ENCODE measurements at places on chromosomes 12 and 14.

GRCh38 chr14:91373591-91374254 is 43.9 kb downstream of the CCDC88C start:
- no peak for DNase-seq

DNA sequence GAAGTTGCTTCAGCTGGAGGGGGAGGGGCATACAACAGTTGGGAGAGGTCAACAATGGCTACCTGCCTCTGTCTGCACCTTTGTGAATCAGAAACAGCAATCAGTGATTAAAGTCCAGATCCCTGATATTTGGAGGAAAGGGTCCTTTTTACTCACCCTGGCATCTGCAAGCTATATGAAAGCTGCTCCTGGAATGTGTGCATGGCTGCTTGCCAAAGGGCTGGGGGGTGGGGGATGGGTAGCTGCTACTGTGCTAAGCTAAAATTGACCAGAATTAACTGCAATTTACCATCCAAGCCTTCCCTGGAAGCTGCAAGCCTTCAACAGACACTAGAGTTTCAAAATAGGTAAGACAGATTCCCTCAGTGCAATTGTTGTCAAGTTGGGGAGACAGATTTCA is 13.5 kb upstream of the GTF2A1 start:
- no peak for DNase-seq

DNA sequence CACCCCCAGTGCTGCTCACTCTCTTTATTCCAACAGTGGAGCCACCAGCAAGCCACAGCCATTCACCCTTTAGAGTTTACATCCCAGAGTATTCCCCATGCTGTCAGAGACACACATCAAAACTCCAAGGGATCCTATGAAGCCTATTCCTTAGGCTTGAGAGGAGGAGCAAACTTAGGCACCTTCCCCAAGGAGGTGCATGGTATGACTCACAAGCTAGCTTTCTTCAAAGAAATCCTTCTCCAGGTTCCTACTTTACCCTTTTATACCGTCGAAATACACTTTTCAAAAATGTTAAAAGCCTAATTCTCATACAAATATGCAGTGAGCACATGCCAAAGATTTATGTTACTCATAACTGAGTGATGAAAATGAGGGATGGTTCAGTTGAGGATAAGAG is 175.4 kb downstream of the ETNK1 start:
- no peak for DNase-seq

DNA sequence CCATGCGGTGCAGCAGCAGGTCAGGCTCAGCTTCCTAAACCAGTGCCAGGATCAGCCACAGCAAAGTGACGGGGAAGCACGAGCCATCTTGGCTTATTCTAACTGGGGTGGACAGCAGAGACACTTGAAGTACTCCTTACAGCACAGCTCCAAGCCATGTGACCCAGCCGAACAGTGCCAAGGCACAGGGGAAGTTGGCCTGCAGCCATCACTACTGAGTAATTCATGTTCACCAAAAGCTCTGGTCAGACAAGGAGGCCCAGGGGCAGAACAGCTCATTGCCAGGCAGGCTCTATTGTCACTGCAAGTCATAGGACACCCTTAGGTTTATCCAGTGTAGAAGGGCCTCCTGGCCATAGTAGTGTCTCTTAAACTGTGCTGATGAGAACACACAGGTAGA is 23.4 kb upstream of the SLC35F4 start:
- no peak for DNase-seq

DNA sequence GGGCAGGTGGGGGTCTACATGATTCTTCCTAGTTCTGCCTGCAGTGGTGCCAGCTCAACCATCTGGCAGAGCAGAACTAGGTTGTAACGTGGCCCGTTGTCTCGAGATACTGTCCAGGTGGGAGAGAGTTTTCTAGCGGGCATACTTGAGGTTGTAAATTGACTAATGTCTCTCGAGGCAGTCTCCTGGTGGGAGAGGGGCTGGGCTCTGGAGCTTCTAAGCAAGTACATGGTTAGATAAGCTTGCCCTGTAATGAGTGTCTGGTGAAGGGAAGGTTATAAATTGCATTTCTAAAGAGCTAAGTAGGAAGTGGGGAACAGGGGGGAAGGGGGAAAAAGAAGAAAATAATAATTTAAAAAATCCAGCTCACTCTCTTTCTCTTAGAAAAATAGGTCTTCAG is 18.1 kb downstream of the BDKRB1 start:
- no peak for DNase-seq

DNA sequence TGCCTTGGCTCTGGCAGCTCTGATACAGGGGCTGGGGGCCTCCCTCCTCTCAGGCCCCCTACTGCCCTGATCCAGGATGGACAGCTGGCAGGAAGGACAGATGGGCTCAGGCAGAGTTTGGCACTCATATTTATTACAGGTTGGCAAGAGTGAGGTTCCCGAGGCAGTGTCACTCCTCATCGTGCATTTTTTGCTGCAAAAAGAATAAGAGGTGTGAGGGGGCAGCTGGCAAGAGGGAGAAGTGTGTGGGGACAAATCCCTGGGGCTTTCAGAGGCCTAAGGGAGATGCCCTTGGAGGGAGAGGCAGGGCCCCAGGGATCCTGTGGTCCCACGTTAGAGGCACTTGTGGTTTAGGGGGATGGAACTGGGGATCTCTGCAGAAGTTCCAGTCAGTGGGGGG is 5.0 kb downstream of the CMTM5 start:
- no peak for DNase-seq

- DNase-seq = no peak
Measured at GRCh38 chr14:23525611-23526010, 26.0 kb downstream of the ZFHX2 start.

DNA sequence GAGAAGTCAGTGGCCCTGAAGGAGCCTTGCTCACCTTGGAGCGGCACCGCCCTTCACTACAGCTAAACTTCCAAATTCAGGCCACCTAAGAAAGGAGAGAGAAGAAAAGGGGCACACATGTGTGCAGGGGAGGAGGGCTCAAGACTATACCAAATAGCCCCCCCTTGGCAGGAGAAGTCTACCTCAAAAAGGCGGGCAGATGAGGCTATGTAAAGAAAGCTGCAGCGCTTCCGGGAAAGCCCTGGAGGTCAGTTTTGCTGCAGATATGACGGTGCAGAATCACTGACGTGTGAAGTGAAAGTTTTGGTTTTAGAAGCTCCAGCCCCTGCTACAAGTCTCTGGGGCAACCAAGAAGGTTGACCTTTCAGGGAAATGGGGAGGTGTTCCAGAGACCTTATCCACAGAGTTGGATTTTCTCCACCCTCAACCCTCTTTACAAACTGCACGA is 48.2 kb upstream of the PNMA1 start:
- no peak for DNase-seq

DNA sequence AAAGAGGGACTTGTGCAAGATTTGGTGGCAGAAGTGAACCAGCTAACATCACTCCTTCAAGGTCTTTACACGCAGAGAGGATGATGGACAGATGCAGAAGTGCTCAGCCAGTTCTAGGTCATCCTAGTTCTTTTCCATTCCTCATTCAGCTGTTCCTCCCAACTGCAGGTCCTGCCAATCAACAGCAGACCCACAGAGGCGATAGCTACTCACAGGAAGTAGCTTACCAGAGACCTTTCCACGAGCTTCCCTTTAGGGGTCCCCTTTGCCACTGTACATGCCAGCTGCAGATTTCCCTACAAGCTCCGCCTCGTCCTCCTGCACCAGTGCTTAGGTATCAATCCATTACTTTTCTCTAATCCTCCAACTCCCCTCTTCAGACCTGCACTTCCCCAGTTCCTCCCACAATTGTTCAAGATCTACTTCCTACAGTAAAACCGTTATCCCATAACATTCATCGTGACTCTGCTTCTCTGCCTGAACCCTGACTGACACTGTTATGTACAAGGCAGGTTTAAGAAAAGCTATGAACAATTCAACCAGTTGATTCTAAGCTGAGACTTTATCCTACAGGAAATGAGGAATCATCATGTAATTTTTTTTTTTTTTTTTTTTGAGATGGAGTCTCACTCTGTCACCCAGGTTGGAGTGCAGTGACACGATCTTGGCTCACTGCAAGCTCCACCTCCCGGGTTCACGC is 22.5 kb downstream of the RECQL start:
- no peak for DNase-seq

- DNase-seq = no peak
Measured at GRCh38 chr12:47411966-47412365, 293.9 kb downstream of the RPAP3 start.

GRCh38 chr12:103809154-103809553 is 31.9 kb downstream of the NT5DC3 start:
- no peak for DNase-seq

- peak; percentile 72 for DNase-seq
Measured at GRCh38 chr14:64541972-64542835, 1.7 kb downstream of the HSPA2 start.

DNA sequence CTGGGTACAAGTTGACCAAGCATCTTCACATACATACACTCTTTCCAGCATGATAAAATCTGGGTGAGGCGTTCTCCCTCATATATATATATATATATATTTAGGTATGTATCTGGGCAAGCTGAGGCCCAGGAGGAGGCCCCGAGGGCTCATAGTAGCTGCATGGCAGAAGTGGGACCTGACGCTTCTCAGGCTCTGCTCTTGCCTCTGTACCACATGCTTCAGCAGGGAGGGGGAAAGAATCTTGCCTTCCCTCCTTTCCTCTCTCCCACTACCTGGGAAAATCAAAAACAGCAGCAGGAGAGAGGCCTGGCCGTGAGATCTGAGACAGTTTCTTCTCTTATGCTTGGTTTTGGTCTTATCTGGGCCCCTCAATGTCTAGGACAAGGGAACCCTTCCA is 9.2 kb downstream of the PPP1R1A start:
- DNase-seq = no peak

GRCh38 chr14:54809767-54810166 is 92.9 kb downstream of the GCH1 start:
- DNase-seq = no peak

GRCh38 chr14:44170556-44170955 is 336.5 kb downstream of the FSCB start:
- DNase-seq = no peak

- no peak for DNase-seq
Measured at GRCh38 chr12:64086946-64087345, 135.2 kb downstream of the KICS2 start.

DNA sequence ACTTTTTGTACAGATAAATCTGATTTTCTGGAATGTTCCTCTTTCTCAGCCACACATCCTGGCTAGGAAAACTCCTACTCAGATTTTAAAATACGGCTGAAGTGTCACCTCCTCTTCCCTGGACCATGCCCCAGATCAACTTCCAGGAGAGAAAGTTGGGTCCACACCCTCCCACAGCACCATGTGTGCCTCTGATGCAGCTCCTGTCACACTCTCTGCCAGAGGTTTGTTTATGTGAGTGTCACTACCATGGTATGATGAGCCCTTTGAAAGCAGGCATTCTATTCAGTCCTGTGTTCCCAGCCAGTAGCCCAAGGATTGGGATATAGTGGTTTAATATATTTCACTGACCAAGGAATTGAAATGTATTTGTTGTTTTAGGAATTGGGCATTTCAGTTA is 287.2 kb upstream of the ATP2B1 start:
- DNase-seq = no peak

GRCh38 chr12:95942101-95942523 is 302 bp downstream of the CCDC38 start:
- DNase-seq = no peak

- no peak for DNase-seq
Measured at GRCh38 chr12:92597118-92597517, 105.7 kb upstream of the PLEKHG7 start.

GRCh38 chr14:91349481-91350074 is 68.0 kb downstream of the CCDC88C start:
- DNase-seq = no peak

- no peak for DNase-seq
Measured at GRCh38 chr12:80373666-80374065, 70.4 kb upstream of the PTPRQ start.

- DNase-seq = no peak
Measured at GRCh38 chr12:119687406-119687805, 19.5 kb downstream of the PRKAB1 start.

DNA sequence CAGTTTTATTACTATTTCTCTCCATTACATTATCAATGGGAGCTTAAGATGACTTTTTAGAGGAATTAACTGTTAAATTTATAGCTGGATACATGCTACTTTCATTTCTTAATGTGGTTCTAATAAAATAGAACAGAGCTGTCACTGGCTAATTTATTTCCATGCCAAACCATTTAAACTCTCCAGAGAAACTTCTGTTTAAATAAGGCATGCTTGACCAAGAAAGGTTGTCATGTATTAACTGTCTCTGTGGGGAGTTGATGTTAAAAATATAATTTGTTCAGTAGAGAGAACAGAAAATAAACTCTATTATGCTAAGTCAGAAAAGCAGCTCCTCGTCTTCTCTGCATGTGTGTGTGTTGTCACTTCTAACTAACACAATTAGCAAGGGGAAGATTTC is 447.4 kb downstream of the SLC16A7 start:
- DNase-seq = no peak

- no peak for DNase-seq
Measured at GRCh38 chr14:69073915-69074314, 79.0 kb downstream of the DCAF5 start.

DNA sequence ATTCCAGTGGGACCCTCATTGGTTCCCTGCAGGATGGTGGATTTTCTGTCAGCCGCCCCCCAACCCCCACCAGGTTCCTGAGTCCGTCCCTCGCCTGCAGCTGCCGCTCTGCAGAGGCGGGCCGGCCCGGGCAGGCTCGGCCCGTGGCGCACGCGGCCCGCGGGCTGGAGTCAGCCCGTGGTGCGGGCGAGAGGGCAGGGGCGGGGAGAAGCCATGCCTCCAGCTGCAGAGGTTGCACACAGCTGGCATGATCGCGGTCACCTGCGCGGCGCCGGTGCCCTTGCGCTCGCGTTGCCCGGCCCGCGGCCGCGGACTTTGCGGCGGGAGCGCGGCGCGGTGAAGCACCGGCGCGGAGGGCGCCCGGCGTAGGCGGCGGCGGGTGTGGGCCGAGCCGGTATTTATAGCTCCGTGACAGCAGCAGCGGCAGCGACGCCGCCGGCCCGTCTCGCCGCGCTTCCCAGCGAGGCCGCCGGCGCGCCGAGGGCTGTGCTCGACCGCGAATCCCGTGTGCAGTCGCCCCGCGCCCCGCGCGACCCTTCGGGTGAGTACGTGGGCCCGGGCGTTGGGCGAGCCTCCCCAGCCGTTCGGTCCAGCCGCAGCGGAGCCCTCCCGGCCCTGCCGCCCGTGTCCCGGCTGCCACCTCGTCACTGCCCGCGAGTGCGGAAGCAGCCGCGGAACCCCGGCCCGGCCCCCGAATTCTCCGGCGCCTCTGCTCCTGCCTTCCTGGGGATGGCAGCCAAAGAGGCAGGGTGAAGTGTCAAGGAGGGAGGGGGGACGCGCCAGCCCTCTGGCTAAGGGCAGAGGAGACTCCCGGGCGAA is at the start of gene TMEM117:
TMEM117 (plus strand) TSS at position 426 of the 819 bp plus-strand sequence.
- peak; percentile 90 for DNase-seq

- no peak for DNase-seq
Measured at GRCh38 chr12:13365748-13366366, 169.3 kb downstream of the EMP1 start.

DNA sequence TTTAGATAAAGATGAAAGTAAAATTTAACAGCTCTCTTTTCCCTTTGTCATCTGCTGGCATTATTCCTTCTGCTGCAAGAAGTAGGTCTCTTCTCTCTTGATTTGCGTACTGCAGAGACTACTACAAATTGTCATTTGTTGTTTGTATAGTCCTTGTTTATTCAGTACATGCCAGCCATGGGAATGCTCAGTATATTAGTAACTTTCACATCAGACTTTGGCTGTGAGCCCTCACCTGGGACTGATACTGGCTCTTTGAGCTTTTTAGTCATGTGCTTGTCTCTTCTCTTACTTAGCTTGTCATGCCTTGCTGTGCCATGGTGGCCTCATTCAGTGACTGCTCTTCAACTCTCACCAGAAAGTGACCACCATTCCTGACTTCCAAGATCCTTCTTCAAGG is 169.8 kb downstream of the PRKCH start:
- no peak for DNase-seq

GRCh38 chr14:75861161-75861621 is 120.6 kb downstream of the TGFB3 start:
- DNase-seq = no peak

- no peak for DNase-seq
Measured at GRCh38 chr14:104207142-104208014, 69.0 kb downstream of the KIF26A start.
